Neuronal stem cell (in vitro differentiated cells): ENCODE measurements at places on chromosomes 16 and 17.

- DNase-seq = no peak
These were observed 187.0 kb upstream of the CDH13 start for GRCh38 chr16:82439678-82440293.

- DNase-seq = no peak
These were observed 3.4 kb upstream of the HOXB5 start for GRCh38 chr17:48596735-48597527.

DNA sequence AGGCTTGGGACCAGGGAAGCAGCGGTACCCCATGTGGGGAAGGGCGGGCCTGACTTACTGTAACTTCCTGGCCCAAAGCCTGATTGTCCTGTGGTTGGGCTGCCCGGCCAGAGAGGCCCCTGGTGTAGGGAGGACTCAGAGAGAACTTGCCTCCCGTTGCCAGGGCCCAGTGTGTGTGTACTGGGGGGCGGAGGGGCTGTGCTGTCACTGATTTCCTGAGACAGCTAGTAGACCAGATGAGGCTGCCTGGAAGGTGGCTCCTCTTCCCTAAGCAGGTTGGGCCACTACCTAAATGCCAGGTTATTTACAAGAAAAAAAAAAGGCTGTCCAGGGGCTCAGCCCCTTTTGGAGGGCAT, 16.7 kb downstream of the SOCS3 start:
- no peak for DNase-seq

GRCh38 chr17:1986783-1987451, 38.2 kb downstream of the RTN4RL1 start:
- no peak for DNase-seq
